ENCODE measurements at places on chromosomes 12 and 14.

GRCh38 chr14:93994919-93995682 is 2.0 kb upstream of the CCDC197 start:
- peak; percentile 72 for DNase-seq

DNA sequence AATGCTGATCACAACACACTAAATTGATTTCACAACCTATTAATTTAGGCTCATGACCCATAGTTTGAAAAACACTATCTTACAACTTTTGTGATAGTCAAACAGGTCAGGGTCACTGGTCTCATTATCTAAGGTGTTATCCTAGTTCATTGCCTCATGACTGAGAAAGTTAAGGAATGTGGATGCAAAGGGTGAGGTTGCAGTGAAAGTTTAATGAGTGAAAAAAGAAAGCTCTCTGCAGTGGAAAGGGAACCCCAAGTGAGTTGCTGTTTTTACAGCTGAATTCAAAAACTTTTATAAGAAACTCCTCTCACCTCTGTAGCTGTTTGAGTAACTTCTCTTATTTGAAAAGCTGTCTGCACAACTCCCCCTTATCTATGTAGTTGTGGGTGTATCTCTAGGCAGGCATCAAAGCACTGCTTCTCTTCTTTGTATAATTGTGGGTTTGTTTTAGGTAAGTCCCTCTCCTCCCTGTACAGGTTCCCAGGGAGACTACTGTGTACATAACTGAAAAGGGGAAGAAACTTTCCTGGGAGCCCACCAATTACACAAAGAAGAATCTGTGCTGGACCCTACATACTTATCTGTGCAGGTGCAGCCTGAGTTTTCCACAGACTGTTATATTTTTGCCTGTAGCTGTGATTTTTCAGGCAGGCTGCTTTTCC is 18.9 kb downstream of the DNAL1 start:
- DNase-seq: no peak

- DNase-seq: no peak
Observed at GRCh38 chr12:120366845-120367232, 2.1 kb downstream of the MSI1 start.

DNA sequence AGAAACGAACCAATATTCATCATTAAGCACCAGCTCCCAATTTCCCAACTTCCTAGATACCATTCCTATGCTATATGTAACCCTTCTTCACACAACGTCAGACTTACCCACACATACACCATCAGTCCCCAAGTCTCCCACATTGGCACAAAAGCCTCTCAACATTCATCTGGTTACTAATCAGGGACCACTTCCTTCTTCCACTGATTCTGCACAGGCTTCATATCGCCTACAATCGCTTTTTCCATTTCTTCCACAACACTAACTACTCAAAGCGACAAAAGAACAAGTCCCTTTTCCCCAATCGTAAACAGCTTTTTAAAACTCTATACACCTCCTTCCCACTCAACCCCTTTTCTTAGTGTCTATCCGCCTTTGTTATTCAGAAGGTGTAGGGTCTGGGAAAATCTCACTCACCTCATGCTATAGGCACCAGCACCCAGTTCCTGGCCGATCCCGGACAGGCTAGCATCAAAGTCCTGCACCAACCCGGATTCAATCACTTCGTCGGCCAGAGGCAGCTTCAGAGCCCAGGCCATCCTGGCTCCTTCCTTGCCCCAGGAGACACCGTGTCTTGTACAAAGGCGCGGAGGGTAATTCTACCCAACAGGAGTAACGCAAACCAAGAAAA is 936 bp downstream of the TFCP2 start:
- DNase-seq: peak; percentile 30

- peak; percentile 73 for DNase-seq
Observed at GRCh38 chr14:44895716-44896115, 66.0 kb downstream of the KLHL28 start.

DNA sequence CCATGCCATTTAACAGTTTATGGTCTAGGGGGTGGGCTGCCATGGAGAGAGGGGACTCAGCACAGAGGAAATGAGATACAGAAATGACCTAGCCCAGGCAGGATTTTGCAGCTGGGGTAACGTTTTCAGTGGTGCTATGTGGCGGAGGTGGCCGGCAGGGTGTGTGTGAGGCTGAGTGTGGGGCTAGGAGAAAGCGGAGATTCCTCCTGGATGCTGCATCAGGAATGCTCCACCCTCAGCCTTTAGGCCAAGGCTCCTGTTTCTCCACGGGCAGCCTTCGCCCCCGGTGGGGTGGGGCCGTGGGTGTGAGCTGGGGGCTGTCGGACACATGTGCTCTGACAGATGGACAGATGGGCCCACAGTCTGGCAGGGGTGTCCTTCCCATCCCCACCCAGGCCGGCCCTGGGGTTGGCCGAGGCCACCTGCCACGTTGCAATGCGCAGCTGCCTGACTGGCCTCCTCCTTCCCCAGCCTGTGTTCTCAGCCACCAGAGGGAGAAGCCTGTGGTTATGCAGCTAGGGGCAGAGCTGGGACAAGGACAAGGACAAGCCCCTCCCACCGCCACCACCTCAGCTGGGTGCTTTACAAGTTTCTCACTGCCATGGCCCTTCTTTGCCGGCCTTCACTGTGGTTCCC is 44.3 kb downstream of the TEAD4 start:
- no peak for DNase-seq

GRCh38 chr12:95591731-95592130 is 40.5 kb upstream of the USP44 start:
- DNase-seq: no peak

DNA sequence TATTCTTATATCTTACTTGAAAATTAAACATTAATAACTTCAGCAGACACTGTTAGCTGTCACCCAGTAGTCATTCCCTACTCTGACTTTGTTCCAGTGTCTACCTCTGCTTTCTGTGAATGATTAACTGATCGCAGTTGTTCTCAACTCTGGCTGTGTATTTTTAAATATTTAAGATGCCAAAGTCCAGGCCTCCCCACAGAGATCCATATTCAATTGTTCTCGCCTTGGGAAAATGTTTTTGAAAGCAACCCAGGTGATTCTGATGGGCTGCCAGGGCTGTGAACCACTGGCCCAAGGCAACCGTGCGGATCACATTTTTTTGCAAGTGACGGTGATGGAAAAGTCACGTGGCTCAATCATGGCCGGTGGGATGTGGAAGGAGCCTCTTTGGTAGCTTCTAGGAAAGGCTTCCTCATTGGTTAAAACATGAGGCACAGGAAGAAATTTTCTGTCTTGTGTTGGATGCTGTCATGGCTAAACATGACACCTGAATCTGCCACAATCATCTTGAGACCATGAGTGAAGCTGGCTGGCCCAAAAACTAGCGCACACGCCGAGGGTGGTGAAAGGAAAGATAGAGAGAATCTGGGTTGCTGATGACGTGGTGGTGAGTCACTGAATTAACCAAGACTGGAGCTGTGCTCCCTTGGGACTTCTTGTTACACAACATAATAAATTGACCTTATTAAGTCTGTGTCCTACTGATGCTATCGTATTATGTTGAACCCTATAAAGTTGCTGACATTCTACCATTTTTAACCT is 37.2 kb downstream of the RDH12 start:
- DNase-seq: peak; percentile 84

DNA sequence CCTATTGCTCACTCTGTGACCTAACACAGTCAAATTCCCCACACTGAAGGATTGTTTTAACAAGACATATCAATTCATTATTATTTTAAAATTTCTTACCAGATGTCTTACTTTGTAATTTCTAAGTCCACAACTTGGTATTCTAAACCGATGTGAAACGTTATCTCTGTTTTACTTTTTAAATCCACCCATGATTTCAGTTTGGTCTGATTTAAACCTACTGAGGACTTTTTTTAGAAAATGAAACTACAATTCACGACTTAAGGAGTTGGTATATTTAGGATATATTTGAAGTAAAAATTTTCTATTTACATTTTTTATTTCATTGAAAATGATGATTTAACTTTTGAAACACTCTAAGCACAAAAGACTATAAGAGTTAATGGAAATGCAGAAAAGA is 35.1 kb upstream of the GRIP1 start:
- DNase-seq: no peak

DNA sequence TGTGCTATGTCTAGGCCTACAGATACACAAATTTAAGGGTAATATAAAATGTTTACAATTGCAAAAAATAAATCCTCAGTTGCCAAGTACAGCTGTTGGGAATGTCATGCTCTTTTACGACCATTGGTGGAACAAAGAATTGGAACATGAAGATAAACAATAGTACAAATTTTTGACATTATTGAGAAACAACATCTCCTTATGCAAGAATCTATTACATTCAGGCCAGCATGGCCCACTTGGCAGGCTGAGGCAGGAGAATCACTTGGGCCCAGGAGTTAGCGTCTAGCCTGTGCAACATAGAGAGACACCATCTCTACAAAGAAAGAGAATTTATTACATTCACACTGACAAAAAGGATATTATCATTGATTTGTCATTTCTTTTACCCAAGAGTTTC is 135.9 kb upstream of the NTF3 start:
- no peak for DNase-seq

DNA sequence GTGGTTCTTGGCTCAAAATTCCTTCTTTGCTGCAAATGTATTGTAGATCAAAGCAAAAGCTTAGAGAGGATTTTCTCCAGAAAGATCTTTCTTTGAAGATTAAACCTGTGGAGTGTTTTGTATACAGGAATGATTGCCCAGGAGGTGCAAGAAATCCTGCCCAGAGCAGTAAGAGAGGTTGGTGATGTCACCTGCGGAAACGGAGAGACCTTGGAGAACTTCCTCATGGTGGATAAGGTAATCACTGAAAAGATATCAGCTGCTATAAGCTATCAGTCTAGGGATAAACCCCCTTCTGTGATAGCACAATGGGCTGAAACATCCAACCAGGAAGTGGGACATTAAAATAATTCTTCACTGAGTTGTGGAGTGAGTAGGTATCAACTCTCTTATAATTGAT is 85.7 kb downstream of the MYRFL start:
- no peak for DNase-seq

GRCh38 chr14:77324289-77324688 is 3.5 kb downstream of the GSTZ1 start:
- DNase-seq: no peak

GRCh38 chr12:113954547-113954946 is 11.6 kb downstream of the RBM19 start:
- no peak for DNase-seq

DNA sequence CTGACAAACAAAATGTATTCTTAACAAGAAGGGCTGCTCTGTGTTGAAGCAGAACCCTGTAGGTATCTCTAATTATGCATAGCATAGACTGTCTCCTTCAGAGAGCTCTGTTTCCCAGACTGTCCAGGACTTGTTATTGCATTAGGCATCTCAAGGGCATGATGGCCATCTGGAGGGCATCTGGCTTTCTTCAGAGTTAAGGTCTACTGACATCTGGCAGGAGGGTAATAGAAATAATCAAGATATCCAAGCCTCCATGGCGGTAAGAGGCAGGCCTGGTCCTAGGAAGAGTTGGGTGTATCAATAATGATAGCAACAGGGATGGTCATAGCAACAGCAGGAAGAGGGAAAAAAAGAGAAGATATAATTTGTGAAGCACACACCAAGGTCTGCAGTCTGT is 161.2 kb downstream of the TTC8 start:
- no peak for DNase-seq

DNA sequence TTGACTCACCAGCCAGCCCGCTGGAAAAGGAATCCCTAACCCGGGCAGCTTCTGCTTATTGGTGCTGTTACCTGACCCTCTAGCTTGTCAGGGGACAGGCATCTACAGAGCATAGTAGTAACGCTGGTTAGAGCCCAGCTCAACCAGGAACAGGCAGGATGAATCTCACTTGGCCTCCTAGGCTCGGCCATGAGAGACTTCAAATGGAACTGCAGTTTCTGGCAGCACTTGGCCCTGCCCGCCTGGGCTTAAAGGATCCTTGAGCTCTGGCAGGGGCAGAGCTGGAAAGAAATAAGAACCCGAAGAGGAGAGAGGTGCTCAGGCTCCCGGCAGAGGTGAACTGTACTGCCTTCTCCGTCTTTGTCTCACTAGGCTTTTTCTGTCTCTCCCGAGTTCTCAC is 2.3 kb upstream of the LHX5 start:
- no peak for DNase-seq

GRCh38 chr14:93787465-93788292 is 606 bp downstream of the PRIMA1 start:
- no peak for DNase-seq

DNA sequence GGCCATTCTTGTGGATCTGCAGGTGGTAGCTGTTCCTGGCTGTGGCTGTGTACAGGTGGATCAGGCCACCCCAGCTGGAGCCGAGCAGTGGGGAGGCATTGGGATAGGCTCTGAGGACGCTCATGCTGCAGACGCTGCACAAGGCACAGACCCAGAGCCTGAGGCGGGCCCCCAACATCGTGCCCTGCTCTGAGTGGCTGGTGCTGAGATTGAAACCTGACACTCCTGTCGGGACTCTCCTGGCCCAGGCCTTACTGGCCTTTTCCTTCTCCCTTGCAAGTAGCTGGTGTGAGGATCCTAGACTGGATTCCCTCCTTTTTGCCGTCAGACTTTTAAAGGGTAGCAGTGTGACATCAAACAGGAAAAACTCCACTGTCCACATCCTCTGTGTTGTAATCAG is at the start of gene FGF23:
Gene FGF23, minus strand, starts transcription at position 308 of the 400 bp plus-strand sequence. Its CDS starts 130 bp downstream, at position 178.
- peak; percentile 33 for DNase-seq

- peak; percentile 90 for DNase-seq
Observed at GRCh38 chr12:43104494-43104893, 447.5 kb downstream of the ADAMTS20 start.

- peak; percentile 98 for DNase-seq
Observed at GRCh38 chr12:52191841-52192791, at the start of gene KRT80. KRT80 (minus strand) TSS chr12:52192014; CDS start chr12:52191902, 112 bp downstream.

DNA sequence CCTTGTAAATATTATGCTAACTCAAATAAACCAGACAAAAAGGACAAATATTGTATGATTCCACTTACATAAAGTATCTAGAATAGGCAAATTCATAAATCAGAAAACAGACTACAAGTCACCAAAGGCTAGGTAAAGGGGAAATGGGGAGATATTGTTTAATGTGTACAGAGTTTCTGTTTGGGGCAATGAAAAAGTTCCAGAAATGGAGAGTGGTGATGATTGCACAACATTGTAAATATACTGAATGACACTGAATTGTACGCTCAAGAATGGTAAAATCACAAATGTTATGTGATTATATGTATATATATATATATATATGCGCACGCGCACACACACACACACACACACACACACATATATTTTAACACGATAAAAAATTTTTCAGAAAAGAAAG is 182.5 kb downstream of the SLC2A13 start:
- no peak for DNase-seq

GRCh38 chr14:92984082-92984788 is 61.3 kb downstream of the CHGA start:
- DNase-seq: no peak

GRCh38 chr14:77290705-77291104 is 19.7 kb upstream of the NGB start:
- no peak for DNase-seq

Data from astrocyte of the spinal cord (primary cell).